Tibial nerve (tissue), 4 donors: ENCODE measurements at places on chromosomes 5 and 9.

GRCh38 chr5:147971472-147971871 lies 65.1 kb upstream of the C5orf46 start:
- DNase-seq: no peak

DNA sequence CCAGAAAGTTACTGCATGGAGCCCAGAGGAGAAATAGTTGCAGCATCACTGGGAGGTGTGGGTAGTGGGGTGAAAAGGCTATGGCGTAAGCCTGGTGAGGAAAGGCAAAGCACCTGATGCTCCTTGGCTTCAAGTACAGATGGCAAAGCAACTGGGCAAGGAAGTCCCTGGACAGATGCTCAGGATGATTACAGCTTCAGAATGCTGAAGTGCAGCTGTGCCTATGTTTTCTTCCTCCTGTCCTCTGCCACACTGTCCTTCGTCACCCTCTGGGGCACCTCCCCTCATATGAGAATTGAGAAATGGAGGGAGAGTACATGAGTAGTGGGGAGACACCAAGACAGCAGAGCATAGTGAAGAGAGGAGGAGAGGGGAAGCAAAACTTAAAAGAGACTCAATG lies 328.0 kb downstream of the PDE4D start:
- no peak for DNase-seq

GRCh38 chr9:87696641-87697040 lies 29.3 kb upstream of the CTSL start:
- DNase-seq: no peak

DNA sequence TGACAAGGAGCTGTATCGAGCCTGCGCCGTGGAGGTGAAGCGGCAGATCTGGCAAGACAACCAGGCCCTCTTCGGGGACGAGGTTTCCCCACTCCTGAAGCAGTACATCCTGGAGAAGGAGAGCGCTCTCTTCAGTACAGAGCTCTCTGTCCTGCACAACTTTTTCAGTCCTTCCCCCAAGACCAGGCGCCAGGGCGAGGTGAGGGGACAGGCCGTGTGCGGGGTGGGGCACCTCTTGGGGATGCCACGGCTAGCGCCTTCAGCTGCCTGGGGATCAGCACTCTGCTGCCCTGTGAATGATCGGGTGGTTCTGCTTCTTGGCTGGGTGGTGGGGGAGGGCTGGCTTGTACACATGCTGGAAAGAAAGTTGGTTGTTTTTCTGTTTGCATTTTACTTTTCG lies 1.7 kb downstream of the NELFB start:
- DNase-seq: no peak

GRCh38 chr9:97561501-97561900 lies 60.0 kb downstream of the TMOD1 start:
- no peak for DNase-seq

- no peak for DNase-seq
These were observed 30.9 kb downstream of the DMRT3 start for GRCh38 chr9:1007312-1007711.

DNA sequence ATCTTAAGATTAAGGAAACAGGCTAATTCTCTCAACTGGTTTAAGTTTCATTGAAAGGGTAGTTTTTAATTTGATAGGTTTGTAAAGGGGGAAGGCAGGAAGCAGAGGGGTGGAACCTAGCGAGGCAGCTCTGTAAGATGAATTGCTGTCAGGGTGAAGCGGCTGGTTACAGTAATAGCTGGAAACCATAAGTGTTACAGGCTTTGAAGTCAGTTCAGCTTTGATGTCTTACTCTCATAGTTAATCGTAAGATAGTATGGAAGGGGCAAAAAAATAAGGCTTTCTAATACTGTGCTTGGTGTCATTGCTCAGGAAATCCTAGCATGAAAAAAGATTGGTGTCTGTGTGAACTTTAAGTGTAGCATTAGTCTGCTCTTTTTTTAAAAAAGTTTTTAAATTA lies 20.3 kb downstream of the POU5F2 start:
- no peak for DNase-seq
